ENCODE measurements at places on chromosomes 3 and 15. TPM values are rescaled to one million over a fixed set of nuclear protein-coding genes. Genes with fewer than 3 reads are reported as not detected.

DNA sequence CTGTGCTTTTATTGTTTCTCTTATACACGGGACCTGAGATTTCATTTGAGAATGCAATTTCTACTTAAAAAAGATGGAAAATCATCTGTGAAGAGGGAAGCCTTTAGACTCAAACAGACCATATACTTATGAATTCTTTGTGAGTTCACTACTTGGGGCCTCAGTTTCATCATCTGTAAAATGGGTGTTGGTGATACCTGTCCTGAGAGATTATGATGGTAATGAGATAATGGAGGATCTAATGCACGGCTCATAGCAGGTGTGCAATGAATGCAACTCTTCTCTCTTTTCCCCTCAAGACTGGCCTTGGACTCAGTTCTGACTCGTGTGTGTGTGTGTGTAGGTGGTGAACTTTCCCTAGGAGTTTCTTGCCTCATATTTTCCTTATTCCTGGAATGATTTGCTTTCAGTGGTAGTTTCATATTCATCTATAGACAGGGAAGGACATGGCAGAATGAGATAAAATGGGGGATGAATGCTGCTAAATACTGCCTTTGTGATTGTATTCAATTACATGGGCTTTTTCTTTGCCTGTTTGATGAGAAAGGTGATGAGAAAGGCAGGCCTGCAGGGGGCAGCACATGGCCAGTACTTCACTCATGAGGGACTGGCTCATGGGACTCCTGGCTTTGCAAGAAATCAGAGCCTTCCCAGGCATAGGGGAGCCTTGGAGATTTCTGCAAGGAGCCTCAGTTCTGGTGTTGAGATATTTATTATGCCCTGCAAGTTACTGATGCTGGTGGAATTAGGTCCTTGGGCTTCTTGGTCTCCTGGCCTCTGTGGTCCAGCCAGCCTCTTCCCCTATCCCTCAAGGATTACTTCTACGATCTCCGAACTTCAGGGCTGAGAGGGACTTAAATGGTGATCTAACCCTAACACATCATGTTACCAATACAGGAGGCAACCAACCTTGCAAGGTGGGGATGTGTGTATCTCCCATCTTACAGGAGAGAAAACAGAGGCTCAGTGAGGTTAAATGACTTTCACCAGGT is 70.7 kb downstream of the RPLP1 start:
- DNase-seq, result peak; percentile 37

TRPM7 gene
- 59.2 TPM for total RNA-seq

NR2E3 gene
- total RNA-seq, result 0.26 TPM

RYR3 gene
- total RNA-seq, result under 0.01 TPM

All from bronchial epithelial cell (primary cell).